T-helper 17 cell (primary cell): ENCODE measurements at places on chromosomes 4 and X.

GRCh38 chr4:139988863-139989765 is 164.9 kb downstream of the MAML3 start:
- DNase-seq: no peak

DNA sequence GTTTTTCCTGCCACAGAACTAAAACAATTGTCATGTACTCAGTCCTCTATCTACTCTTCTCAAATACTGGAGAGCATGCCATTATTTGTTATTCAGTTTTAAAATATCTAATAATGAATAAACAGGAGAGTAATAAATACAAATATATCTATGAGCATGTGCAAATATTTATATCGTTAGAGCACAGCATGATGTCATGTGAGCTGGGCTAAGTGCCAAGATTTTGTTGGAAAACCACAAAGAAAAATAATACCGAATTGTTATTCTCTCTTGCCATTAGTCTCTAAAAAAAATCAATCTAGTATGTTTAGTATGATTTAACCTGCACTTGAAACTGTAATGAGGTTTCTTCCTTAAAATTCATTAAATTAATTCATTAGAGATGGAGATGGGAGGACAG is 97.3 kb downstream of the DDX60 start:
- DNase-seq: no peak

GRCh38 chr4:150232029-150232428 is 153.8 kb downstream of the DCLK2 start:
- no peak for DNase-seq

GRCh38 chrX:104987063-104987462 is 233.4 kb downstream of the TEX13A start:
- DNase-seq: no peak

DNA sequence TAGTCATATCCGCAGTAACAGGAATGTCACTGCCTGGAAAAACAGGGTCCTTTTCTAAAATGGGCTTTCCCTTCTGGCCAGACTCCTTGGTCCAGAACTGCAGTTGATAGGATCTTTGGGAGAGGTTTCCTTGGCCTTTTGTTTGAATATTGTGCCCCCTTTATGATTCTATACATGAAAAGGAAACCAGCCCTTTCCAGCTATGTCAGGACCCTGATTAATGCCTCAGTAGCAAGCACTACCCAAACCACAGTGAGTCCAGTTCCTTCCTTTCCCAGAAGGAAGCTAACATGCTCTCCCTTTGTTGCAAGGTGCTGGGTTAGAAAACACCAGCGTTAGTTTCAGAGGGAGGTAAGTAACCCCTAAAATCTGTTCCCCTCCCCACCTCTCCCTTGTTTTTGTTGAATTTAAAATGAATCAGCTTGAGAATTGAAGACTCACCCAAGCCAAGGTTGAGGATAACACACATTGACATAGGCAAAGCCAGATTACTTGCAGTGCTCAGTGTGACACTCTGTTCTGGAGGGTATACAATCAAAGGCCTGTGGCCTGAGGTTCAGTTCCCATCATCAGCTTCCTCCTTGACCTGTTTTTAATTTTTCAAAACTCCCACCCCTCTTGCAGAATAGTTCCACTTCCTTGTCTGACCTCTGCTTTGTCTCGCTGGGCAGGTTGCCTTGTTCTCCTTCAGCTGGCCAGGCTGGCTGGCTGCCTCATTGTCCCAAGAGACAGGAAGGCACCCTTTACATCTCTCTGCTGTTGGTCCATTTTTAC is 87.6 kb upstream of the PLAC1 start:
- no peak for DNase-seq

DNA sequence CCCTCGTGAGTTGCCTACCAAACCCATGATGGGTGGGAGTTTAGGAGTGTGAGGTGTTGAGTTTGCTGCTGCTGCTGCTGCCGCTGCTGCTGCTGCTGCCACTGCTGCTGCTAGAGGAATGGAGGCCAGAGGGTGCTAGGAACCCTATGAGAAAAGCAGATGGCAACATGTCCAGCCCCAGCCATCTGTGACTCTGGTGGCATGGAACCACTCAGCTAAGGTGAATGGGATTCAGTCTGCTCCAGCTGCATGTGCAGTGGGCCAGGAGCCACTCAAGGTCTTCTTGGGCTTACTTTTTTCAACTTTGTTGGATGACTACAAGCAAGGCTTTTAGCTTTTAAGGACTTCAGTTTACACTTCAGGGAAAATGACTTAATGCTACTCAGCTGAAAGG is 103.8 kb downstream of the RTL5 start:
- no peak for DNase-seq

- DNase-seq: no peak
Measured at GRCh38 chr4:169068423-169068822, 58.4 kb upstream of the CBR4 start.

DNA sequence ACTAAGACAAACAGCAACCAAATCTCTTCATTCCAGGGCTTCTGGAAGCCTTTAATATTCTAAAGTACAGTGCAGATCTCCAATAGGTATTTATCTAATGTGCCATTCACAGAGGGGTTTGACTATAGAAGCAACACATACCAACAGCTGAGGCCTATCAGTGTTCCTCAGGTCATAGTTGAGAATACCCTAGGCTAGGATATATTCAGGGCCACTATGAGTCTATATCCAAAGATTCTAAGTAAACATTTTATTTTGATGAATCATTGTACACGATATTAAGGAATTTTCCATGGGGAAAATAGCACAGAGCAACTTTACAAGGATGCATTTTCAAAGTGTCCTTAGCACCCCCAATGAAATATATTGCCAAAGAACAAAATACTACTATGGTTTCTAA is 9.7 kb downstream of the SMIM10 start:
- no peak for DNase-seq

GRCh38 chrX:102976793-102977495 is 39.9 kb downstream of the RAB40AL start:
- no peak for DNase-seq

- DNase-seq: no peak
Measured at GRCh38 chr4:92634882-92635281, 331.1 kb downstream of the GRID2 start.

DNA sequence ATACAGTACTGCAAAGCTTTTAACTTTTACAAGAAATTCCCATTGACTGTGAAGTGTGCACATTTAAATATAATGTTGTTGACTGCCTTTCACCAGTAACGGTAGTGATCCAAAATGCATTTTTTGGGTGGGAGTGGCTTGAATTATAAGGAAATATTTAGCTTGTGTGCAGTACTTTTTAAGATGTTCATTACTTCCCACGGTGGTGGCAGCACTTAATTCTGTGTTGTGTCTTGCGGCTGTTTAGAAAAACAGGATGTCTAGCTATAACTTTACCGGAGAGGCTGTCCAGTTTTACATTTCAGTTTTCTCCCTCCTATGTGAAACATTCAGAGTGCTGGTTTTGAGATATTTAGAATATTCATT is 1.7 kb downstream of the TMEM131L start:
- no peak for DNase-seq

GRCh38 chr4:47536966-47537365 is 51.9 kb downstream of the ATP10D start:
- DNase-seq: no peak

DNA sequence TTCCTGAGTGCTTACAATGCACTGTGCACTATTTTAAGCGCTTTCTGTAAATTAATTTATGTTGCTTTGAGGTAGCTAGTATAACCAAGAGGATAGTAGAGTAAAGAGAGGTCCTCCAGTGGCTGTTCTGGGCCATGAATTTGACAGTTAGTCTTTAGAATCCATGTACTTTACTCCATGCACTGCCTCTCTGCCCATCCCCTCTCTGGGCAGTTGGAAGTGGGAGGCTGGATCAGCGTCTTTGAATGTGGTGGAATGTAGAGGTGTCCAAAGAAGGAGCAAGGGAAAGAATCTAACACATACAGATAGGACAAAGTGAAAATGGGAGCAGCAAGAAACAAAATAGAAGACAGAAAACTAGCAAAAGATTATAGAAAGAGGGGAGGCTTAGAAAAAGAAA is 712.6 kb downstream of the GRID2 start:
- DNase-seq: no peak

DNA sequence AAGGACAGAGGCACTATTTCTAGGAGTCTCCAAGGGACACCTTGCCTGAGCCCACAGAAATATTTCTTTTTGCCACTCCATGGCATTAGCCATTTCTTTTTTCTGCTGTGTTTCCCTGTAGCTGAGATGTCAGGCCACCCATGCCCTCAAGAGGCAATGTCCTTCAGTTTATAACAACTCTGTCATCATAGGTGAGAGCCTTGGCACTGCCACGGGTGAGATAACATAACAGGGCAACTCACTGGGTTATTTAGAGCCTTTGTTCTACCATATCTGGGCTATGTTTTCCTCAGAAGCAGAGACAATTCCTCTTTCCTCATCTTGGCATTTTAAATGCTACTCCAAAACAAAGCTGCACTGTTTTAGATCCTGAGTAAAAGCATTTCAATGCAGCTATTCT is 99.9 kb upstream of the MAOA start:
- DNase-seq: no peak

DNA sequence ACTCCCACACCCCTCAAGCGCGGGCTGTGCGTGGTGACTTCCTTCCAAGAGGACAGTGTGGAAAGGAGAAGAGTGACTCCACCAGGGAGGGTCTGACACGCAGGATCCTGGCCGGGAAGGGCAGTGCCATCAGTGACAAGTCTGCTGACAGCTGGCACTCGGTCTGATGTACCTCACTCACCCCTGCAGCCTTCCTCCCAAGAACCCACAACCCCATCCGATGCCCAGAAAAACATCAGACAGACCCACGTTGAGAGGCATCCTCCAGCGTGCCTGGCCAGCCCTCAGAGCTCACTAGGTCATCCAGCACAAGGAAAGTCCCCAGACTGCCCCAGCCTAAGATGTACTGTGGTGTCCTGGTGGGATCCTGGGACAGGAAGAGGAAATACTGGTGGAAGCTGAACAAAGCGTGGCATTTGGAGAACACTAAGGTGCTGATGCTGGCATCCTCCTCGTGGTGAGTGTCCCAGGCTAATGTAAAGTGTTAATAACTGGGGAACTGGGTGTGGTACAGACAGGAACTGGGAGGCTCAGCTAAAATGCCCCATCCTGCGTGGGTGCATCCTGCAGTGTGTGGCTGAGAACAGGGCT is 200.0 kb upstream of the PSAPL1 start:
- DNase-seq: no peak

- no peak for DNase-seq
Measured at GRCh38 chrX:150365990-150366911, 3.1 kb downstream of the MAMLD1 start.

- no peak for DNase-seq
Measured at GRCh38 chrX:27815209-27815608, 7.4 kb downstream of the MAGEB10 start.

DNA sequence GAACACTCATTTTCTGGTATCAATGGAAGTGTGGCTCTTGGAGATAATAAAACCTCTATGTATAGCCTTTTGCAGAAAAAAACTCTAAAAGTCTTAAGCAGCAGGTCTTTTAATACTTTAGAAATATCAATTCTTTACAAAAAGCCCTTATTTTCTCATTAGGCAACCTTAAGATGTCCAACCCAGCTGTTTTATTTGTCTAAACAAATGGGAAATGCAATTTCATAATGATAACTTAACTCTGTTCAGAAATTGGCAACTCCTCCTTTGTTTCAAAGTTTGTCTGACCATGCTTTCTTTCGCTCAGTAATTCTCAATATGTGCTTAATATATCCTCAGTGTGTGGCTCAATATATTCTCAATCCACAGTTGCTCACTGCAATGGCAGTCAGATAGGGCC is 196.5 kb upstream of the VEGFC start:
- no peak for DNase-seq

DNA sequence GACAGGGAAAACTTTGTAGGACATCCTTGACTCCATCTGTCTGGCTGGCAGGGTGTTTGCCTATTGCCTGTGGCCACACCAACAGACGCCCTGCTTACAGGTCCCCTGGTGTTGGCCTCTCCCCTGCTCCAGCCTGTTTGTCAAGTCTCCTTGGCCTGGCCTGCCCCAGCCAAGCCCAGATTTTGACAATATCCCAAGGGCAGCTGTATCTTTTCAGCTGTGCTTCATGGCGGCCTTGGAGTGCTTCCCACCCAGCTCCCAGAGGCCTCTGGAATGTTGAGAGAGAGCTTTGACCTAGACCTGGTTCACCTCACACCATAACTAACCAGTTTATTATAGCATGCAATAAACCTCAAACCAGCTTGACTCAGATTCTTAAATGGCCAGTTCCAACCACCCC is 204.0 kb upstream of the NHS start:
- no peak for DNase-seq

DNA sequence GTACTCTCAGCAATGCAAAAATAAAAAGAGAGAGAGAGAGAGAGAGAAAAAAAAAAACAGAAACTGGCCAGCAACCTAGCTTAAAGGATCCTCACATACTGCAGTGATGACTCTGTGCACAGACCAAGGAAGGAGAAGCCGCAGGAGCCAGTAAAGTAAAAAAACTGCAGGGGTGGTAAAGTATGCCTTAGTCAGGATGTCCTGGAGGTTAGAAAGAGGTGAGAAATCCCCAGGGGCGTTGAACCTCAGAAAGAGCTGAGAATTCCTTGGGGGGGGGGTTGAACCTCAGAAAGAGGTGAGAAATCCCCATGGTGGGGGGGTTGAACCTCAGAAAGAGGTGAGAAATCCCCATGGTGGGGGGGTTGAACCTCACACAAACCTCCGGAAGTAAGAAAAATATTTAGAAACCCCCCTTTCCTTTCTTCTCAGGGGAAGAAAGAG is 48.0 kb downstream of the MAGEA9 start:
- peak; percentile 8 for DNase-seq

DNA sequence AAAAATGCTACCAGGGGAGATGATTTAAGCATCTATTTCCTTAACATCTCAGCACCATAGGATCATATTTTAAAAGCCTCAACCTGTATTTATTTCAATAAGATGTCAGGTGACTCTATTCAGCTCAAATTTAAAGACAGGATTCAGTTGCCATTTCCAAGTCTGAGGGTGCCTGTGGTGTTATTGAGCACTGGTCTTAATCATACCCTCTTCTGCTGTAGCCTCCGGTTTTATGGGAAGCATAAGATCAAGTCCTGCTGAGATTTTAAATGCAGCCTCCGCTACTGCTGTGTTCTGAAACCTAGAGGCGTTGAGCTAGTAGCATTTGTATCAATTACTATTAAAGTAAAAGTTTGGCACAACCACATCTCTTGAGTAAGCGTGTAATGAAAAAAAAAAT is 185.7 kb upstream of the NWD2 start:
- no peak for DNase-seq

DNA sequence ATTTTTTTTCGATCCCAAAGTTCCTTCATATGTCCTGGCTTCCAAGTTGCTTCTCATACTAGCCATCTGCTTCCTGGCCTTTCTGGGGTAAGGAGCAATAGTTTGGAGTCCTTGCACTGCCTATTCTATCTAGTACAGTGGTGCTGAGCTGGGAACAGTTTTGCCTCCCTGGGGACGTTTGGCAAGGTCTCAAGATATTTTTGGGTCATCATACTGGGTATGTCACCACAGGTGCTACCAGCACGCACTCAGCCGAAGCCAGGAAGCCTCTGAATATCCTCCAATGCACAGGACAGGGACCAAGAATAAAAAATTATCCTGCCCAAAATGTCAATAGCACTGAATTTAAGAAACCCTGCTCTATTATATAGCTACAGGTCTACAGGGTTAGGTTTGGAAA is 35.4 kb upstream of the TMSB15B start:
- DNase-seq: no peak
